Activated CD4-positive, CD25-positive, alpha-beta regulatory T cell treated with anti-CD3 and anti-CD28 coated beads, Interleukin-2, amount 50 U/mL, for 72 hours (primary cell): ENCODE measurements at places on chromosomes 11 and 22.

DNA sequence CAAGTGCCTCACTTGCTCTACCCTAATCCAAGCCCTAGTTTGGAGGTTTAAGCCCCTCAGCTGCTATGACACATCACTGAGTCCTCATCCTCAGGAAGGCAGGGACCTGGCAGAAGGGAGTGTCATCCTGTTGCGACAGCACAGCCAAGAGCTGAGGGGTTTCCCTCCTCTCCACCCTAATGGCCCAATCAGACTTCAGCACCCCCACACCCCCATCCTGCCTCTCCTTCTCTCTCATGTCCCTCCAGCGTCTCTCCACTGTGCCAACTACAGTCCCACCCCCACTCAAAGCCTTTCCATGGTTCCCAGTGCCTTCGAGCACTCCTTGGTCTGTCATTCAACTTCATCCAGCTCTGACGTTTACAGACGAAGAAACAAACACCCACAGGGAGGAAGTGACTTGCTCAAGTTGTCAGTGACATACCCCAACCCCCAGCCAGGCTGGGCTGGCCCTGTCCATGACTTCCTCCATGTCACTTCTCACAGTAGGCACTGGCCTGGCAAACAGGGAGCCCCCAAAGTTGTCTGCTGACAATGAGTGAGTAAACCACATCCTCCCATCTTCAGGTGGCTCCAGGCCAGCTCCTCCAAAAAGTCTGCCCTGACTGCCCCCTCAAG, 15.6 kb downstream of the ARAP1 start:
- DNase-seq = peak; percentile 53

DNA sequence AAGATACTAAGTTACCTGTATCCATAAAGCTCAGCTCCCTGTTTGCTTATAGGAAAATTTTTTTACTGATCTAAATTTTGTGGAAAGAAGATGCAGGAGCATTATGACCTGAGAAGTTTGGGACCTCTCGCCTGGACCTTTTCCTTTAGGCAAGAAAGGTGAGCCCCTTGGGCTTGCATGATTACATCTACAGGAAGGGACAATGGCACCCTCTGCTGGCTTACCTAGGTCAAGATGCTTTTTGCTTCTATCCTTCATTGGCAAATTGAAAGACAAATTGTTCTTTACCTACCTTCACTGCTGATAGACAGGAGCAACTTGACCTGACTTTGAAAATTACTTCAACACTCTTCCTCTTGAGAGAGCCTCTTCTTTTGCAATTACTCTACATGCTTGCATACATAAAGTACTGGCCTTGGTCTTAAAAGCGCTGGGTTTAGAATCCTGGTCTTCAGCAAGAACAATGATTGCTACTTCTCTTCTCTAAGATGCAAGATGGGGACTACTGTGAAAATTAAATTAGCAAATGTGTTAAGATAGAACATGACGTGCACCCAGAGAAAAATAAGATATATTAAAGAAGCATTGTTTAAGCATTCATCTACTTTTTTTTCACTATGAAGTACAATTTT, 147.2 kb downstream of the TRPC6 start:
- no peak for DNase-seq

DNA sequence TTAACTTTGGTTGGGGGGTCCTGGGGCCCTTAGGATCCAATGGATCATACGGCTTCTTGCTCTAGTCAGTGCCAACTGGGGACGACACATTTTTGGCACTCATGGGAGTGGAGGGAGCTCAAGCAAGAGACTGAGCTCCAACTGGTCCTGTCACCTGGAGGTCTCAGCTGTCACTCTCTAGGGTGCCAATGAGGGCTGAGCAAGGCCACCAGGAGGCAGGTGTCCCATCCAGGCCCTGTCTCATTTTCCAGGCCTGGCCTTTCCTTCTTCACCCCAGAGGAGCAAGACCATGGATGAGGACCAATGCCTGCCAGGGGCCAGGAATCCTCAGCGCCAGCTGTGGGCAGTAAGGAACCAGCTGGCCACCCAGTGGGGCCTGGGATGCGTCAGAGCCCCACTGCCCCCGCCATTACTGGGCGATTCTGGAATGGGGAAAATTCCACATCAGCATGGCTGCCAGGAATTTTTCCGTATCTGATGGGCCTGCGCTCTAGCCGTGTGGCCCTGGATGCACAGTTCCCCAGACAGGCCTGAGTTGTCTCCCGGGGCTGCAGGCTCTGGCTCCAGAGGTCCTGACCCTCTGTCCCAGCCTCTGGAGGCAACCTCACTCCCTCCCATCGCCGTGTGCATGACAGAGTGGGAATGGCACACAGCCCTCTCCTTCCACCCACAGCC, 669 bp upstream of the GAL3ST1 start:
- no peak for DNase-seq

DNA sequence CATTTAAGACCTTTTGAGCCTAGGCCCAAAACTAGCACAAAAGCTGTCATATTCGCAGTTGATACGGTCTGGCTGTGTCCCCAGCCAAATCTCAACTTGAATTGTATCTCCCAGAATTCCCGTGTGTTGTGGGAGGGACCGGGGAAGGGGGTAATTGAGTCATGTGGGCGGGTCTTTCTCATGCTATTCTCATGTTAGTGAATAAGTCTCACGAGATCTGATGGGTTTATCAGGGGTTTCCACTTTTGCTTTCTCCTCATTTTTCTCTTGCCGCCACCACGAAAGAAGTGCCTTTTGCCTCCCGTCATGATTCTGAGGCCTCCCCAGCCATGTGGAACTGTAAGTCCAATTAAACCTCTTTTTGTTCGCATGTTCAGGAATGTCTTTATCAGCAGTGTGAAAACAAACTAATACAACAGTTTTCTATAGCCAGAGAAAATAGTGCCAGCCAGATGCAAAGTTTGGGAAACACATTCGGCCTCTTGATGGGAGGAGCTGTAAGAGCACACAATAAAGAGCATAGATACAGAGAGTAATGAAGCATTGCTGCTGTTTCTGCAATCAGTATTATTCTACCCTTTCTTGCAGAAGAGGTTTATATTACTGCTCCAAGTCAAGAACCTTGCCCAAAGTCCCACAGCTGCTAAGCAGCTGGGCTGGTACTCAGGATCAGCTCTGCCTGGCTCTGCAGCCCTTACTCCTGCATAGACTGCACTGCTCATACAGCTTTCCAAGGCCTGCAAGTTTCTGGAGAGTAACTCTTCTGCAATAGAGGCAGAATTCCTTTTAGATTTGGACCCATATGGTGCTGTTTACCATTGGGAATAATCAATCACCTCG, 2.0 kb upstream of the ZNF195 start:
- DNase-seq = no peak

DNA sequence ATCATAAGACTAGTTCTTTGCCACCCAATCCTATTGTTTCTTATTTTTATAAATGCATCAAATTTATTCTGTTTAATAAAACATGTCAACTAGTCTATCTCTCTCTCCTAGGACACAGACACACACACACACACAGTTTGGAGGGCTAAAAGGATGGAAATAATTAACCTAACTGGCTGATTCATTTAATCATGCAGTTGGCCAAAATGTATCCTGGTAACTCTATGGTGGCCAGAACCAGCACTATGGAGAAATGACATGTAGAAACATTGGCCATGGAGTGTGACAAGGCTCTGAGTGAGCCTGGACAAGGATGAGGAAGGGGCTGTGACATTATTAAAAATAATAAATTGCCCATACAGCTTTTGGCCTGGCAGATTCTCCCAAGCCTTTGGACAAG, 64.1 kb downstream of the CLPB start:
- no peak for DNase-seq

- DNase-seq = no peak
Measured at GRCh38 chr11:64540428-64540825, 50.6 kb upstream of the SLC22A12 start.

GRCh38 chr22:30127749-30128166, 47.5 kb downstream of the HORMAD2 start:
- no peak for DNase-seq

- no peak for DNase-seq
Measured at GRCh38 chr11:114399490-114400215, 658 bp downstream of the C11orf71 start.

DNA sequence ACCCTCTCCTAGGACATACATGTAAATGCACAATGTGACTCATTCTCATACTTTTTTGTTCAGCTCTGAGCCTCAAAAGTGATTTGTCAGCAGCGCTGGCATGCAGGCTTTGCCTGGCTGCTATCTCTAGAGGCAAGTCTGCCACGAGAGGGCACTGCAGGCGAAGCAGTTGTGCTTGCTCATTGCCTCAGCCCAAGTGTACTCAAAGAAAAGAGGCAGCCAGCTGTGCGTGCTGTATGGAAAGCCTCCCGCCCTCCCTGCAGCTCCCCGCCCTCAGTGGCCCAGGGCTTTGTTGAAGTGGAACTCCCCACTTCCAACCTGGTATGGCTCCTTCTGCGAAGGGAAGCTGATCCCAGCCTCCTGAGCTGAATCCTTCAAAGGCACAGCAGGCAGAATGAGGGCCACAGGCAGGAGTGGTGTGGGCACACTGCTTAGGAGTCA, 16.3 kb downstream of the SDHAF2 start:
- DNase-seq = peak; percentile 68

- no peak for DNase-seq
Measured at GRCh38 chr11:21552911-21553310, 640.0 kb upstream of the ANO5 start.

DNA sequence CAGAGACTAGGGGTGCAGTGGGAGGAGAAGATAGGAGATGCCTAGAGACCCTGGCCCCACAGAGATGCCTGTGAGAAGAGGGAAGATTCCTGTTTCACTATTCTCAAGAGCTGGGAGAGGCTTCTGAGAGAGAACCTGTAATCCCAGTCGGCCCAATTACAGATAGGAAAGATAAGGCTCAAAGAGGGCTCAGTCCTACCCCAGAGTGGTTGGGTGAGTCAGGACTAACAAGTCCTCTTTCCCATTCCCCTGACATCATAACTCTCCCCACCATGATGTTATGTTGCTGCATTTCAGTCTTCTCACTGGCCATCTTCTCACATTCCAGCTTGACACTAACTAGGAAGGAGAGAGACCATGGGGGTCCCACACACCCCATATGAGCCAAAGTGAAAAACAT, 17.9 kb downstream of the ARHGEF12 start:
- no peak for DNase-seq

DNA sequence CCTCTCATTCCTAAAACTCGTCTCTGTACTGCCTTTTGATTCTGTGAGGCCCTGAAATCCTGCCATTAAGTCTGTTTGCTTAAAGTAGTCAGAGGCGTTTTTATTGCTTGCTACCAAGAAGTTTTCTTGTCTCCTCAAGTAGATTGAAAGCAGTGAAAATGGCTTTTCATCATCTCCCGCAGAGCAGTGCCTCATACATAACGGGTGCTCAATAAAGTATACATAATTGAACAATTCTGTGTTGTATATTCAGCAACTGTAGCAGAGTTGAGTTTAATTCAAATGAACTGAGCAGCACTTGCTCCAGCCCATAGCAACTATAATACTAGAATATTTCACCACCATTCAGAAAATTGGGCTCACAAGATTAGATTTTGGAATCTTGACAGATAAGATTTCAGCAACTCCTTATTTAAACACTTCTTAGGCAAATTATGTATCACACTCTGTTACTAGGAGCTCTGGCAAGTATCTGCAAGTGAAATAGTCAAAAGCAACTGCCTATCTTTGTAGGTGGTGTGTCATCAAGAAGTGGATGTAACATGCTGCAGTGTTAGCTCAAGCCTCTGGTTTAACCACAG, 20.0 kb downstream of the FIBIN start:
- no peak for DNase-seq

DNA sequence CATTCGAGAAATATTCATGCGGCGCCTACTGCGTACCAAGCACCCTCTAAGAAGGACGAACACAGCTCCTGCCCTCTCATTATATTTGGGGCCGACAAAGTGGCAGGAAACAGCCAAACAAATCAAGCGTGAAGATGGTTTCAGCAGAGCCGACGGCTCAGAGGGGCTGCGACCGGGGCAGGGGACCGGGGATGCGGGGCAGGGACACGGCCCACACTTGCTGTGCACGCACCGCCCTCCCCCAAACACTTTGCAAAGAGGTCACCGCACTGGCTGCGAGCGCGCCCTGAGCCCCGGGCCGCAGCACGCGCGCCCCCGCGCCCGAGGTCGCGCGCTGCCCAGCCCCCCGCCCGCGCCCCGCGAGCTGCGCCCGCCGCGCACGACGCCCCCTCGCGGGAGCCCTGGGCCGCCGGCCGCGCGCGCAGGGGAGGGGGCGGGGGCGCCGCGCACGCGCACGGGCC, 255 bp upstream of the SYNGR1 start:
- DNase-seq = no peak

DNA sequence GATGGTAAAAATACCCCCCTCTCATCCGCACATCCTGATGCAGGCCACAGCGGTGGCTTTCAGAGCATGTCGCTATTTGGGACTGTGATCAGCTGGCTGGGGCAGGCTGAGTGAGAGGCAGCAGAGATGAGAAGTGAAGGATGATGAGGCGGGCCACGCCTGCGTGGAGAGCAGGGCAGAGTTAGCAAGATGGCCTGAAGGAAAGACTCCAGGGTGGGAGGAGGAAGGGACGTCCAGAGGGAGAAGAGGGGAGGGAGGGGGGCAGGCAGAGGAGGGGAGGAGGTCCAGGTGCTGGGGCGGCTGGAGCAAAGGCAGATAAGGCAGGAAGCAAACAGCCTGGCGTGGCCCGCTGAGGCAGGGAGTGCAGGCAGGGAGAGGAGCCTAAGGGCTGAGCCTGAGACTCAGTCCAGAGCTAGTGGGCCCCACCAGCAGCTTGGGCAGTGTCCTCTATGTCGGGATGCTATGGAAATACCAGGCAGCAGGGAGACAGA, 29.1 kb downstream of the LRFN4 start:
- DNase-seq = no peak

- DNase-seq = peak; percentile 61
Measured at GRCh38 chr11:3853899-3854659, 1.4 kb upstream of the STIM1 start.

DNA sequence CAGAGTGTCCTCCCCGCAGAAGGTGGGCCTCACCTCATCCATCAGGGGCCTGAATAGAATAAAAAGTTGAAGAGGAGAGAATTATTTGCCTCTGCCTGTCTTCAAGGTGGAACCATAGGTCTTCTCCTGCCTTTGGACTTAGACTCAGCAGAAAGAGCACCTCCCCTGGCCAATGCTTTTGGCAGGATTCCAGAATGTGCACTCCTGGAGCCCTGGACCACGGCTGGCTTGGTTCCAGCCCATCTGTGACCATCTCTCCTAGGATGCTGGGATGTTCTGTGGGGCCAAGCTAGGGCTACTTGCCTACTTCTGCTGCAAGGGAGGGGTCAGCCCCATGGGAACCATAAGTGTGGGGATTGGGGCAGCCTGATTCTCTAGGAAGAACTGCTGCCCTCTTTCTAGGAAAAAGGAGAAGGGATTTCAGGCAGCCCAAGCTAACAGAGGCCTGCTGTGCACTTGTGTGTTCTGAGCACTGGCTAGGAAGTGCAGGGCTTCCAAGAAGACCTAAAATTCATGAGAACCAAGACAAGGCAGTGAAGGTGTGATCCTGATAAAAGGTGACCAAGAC, 32.2 kb upstream of the SHANK2 start:
- DNase-seq = no peak

GRCh38 chr11:13955971-13956421, 6.5 kb upstream of the SPON1 start:
- peak; percentile 45 for DNase-seq

DNA sequence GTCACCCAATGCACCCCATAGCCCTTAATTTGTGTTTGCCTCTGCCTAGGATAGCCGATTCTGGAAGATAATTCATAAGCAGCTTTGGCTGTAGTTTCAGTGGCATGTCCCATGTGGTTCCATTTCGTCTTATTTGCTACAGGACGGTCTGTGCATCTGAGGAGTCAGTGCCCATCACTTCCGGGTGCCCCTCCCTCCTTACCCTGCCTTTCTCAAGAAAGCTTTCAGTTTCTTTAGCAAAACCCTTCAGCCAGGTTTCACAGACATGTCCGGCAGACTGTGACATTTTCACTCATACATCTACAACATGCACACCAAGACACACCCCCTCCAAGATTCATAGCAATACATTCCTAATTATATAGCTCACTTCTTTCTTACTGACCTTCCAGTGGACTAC, 14.3 kb downstream of the TP53AIP1 start:
- no peak for DNase-seq
